ENCODE measurements at places on chromosomes 3 and 15. TPM values are rescaled to one million over a fixed set of nuclear protein-coding genes. Genes with fewer than 3 reads are reported as not detected.

LRRC49 gene
- 10.4 TPM for total RNA-seq

EEF1AKMT4 gene
- total RNA-seq: 2.9 TPM

IL20RB gene
- 0.98 TPM for total RNA-seq

RTP3 gene
- not detected for total RNA-seq

THAP10 gene
- total RNA-seq: 1.7 TPM

CLRN1 gene
- not detected for total RNA-seq

VPS39 gene
- total RNA-seq: 57.7 TPM

GAP43 gene
- 6.1 TPM for total RNA-seq

SMAD6 gene
- 20.8 TPM for total RNA-seq

DHX36 gene
- 47.6 TPM for total RNA-seq

CHRM5 gene
- not detected for total RNA-seq

COL6A5 gene
- total RNA-seq: not detected

CCDC80 gene
- 1,677 TPM for total RNA-seq

OSTN gene
- 4.5 TPM for total RNA-seq

LNP1 gene
- total RNA-seq: 2.9 TPM

CEMIP gene
- 994 TPM for total RNA-seq

CFAP91 gene
- total RNA-seq: 0.72 TPM

PCOLCE2 gene
- total RNA-seq: 192 TPM

PAK6 gene
- total RNA-seq: 0.13 TPM

PLSCR5 gene
- total RNA-seq: not detected

CEP97 gene
- 10.8 TPM for total RNA-seq
